ENCODE measurements at places on chromosomes 5 and 9.
A peak's percentile ranks its signal among the peaks of the same experiment; 100 is the strongest.

DNA sequence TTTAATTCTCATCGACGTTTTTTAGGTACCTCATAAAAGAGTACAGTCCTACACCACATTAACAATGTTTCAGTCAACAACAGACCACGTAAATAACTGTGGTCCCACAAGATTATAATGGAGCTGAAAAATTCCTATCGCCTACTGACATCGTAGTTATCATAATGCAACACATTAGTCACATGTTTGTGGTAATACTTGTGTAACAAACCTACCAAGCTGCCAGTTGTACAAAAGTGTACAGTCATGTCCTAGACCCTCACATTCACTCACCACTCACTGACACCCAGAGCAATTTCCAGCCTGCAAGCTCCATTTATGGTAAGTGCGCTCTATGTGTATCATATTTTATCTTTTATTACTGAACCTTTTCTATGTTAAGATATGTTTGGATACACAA is 16.8 kb downstream of the GNAQ start:
- H3K36me3 ChIP-seq, result no peaks in the 10 kb centered on the region
- H3K27ac ChIP-seq, result no peak overlapping the region
- DNase-seq, result no peak
- H3K27me3 ChIP-seq, result no peaks in the 10 kb centered on the region
- H3K4me1 ChIP-seq, result peaks cover 33% of the 10 kb centered on the region
- H3K4me3 ChIP-seq, result no peak overlapping the region

GRCh38 chr9:74672237-74672636 is 175.1 kb downstream of the RORB start:
- peaks cover 2% of the 10 kb centered on the region for H3K4me1 ChIP-seq
- no peak overlapping the region for H3K4me3 ChIP-seq
- no peaks in the 10 kb centered on the region for H3K36me3 ChIP-seq
- H3K27me3 ChIP-seq, result peaks cover 26% of the 10 kb centered on the region

DNA sequence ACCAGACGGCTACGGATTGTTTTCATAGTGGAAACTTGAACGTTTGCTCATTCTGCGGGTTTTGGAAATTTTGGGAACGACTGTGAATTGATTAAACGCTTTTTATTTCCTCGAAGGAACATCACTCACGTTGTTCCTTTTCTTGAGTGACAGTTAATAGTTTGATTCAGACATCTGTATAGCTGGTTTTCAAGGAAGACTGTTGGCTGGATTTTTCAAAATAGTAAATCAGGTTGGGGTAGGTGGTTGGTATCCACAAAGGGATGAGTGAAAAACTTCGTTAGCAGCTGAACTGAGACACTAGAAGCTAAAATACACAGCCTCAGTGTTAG is 1.1 kb downstream of the TGFBR1 start:
- H3K27ac ChIP-seq, result peak overlapping the region; percentile 83
- no peaks in the 10 kb centered on the region for H3K36me3 ChIP-seq
- DNase-seq, result no peak
- H3K4me1 ChIP-seq, result peaks cover 53% of the 10 kb centered on the region
- H3K4me3 ChIP-seq, result peak overlapping the region; percentile 89

DNA sequence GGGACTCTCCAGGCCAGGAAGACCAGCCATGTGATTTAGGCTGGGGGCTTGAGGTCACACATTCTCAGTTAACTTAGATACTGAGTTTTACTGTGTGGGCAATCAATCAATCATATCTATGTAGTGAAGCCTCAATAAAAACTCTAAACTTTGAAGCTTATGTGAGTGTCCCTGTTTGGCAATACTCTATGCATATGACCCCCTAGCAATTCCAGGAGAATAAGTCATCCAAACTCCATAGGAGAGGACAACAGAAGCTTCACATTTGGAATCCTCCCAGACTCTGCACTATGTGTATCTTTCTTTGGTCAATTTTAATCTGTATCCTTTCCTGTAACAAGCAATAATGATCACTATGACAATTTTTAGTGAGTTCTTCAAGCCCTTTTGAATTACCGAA is 216.8 kb upstream of the RGMB start:
- no peak for DNase-seq
- no peak overlapping the region for H3K4me3 ChIP-seq
- H3K27me3 ChIP-seq, result no peaks in the 10 kb centered on the region
- no peaks in the 10 kb centered on the region for H3K4me1 ChIP-seq

DNA sequence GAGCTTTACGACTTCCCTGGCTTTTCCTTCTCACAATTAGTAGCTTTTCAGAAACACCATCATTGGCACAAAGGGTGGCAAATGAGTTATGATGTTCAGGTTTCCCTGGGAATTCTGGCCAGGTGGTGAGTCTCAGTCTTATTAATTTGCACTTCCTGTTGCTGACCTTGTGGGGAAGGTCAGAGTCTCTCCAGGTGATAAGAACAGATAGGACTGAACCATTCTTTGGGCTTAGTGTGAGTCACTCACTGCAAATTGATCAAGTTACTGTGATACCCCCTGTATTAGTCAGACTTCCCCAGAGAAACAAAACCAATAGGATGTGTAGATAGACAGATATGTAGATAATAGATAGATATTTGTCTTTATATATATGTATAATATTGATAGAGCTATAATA is 53.8 kb upstream of the RANBP3L start:
- no peaks in the 10 kb centered on the region for H3K36me3 ChIP-seq
- peaks cover 2% of the 10 kb centered on the region for H3K4me1 ChIP-seq
- DNase-seq, result no peak
- H3K4me3 ChIP-seq, result no peak overlapping the region
- no peak overlapping the region for H3K27ac ChIP-seq
- H3K27me3 ChIP-seq, result peaks cover 5% of the 10 kb centered on the region

- peaks cover 59% of the 10 kb centered on the region for H3K27me3 ChIP-seq
- H3K36me3 ChIP-seq, result no peaks in the 10 kb centered on the region
- peaks cover 6% of the 10 kb centered on the region for H3K4me1 ChIP-seq
Measured at GRCh38 chr5:88659529-88660263, 223.3 kb downstream of the MEF2C start.

GRCh38 chr5:93874080-93874479 is 132.7 kb upstream of the POU5F2 start:
- peaks cover 8% of the 10 kb centered on the region for H3K36me3 ChIP-seq
- DNase-seq, result no peak
- no peak overlapping the region for H3K4me3 ChIP-seq
- peaks cover 2% of the 10 kb centered on the region for H3K4me1 ChIP-seq
- no peaks in the 10 kb centered on the region for H3K27me3 ChIP-seq

GRCh38 chr5:57993866-57994265 is 466.0 kb downstream of the PLK2 start:
- no peaks in the 10 kb centered on the region for H3K4me1 ChIP-seq
- H3K27me3 ChIP-seq, result peaks cover 28% of the 10 kb centered on the region
- H3K27ac ChIP-seq, result no peak overlapping the region
- no peak overlapping the region for H3K4me3 ChIP-seq
- no peaks in the 10 kb centered on the region for H3K36me3 ChIP-seq
- no peak for DNase-seq

DNA sequence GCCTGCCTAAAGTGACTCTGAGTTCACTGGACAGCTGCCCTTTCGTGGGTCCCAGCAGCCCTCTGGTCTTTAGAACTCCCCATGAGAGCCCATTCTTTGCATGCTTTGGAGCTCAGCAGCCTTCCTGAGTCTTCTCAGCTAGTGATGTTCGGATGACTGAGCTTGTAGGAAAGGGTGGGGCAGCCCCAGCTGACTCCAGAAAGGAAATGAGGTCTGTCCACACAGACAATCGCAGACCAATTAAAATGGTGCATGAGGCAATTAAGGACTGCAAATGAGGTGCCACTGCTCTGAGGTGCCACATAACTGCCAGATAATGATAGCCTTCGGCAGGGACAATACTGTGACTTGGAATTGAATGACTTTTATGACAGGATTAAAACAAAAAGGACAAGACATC is 25.4 kb upstream of the TOMM5 start:
- no peak for DNase-seq
- H3K4me3 ChIP-seq, result no peak overlapping the region
- peaks cover 2% of the 10 kb centered on the region for H3K36me3 ChIP-seq
- no peak overlapping the region for H3K27ac ChIP-seq
- H3K27me3 ChIP-seq, result peaks cover 34% of the 10 kb centered on the region

DNA sequence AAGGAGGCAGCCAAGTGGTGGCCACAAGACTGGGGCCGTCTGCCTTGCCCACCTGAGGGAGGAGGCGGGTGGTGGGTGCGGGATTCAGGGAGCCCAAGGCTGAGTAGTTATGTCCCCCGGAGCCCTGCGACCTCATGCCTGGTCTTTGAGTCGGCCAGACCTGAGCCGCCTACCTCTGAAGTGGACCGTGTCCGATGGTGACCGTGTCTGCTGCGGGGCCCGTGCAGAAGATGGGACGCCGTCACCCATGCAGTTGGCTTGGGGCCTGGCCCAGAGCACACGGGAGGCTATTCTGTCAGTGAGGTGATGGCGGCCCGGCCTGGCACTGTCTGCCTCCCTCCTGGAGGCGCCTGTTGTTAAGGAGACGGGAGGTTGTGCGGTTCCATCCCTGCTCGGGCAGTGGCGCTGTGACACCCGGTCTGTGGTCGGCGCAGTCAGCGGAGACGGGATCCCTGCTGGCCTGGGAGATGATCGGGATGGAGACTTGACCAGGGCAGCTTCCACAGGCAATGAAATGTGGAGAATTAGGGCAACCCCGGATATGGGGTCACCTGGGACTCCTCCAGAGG is 62.5 kb upstream of the FCN2 start:
- no peak overlapping the region for H3K4me3 ChIP-seq
- no peak overlapping the region for H3K27ac ChIP-seq
- H3K4me1 ChIP-seq, result no peaks in the 10 kb centered on the region
- no peak for DNase-seq
- peaks cover 5% of the 10 kb centered on the region for H3K27me3 ChIP-seq

- H3K27me3 ChIP-seq, result peaks cover 26% of the 10 kb centered on the region
- H3K36me3 ChIP-seq, result peaks cover 2% of the 10 kb centered on the region
- H3K4me1 ChIP-seq, result no peaks in the 10 kb centered on the region
- DNase-seq, result no peak
- H3K27ac ChIP-seq, result no peak overlapping the region
- no peak overlapping the region for H3K4me3 ChIP-seq
Measured at GRCh38 chr9:90343991-90344390, 298.6 kb downstream of the DIRAS2 start.

DNA sequence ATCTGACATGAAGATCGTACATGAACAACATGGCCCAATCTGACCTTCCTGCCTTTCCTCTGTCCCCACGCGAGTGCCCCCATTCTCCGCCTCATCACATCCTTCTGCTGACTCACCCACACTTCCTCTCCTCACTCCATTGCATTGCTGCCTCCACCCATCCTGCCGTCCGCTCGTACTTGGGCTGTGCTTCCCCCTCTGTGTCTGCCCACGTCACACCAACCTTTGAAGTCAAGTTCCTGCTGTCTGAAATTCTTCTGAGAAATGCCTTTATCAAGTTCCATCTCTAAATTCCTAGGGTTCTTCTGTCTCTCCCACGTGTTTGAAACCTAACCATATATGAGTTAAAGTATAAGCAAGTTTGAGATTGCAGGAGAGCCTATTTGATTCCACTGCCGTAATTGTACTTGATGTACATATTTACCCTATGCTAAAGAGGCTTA is 18.0 kb upstream of the STARD4 start:
- H3K36me3 ChIP-seq, result no peaks in the 10 kb centered on the region
- peak overlapping the region; percentile 92 for H3K27ac ChIP-seq
- peaks cover 8% of the 10 kb centered on the region for H3K4me1 ChIP-seq
- peak overlapping the region; percentile 71 for H3K4me3 ChIP-seq

DNA sequence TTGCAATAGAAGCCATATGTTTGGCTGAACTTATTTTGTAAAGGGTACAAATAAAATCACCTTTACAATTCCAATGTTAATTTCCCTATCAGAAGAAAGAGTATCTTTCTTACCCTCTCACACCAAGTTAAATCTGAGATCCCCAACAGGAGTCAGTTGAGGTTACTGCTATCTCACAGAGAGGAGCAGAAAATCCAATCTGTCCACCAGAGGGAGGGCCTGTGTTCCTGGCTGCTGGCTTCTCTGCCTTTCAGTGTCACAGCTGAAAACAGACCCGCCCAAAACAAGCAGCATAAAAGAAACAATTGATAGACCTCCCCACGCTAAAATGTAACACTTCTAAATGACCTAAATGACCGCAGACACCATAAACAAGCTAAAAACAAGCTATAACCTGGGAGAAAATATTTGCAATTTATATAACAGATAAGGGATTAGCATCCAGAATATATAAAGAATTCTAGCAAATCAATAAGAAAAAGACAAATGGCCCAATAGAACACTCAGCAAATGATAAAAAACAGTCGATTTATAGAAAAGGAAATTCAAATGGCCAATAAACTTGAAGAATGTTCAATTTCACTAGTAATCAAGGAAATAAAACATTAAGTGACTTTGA is 24.5 kb upstream of the MVB12B start:
- no peak overlapping the region for H3K27ac ChIP-seq
- no peak overlapping the region for H3K4me3 ChIP-seq
- H3K27me3 ChIP-seq, result peaks cover 20% of the 10 kb centered on the region
- no peak for DNase-seq
- H3K4me1 ChIP-seq, result peaks cover 8% of the 10 kb centered on the region

DNA sequence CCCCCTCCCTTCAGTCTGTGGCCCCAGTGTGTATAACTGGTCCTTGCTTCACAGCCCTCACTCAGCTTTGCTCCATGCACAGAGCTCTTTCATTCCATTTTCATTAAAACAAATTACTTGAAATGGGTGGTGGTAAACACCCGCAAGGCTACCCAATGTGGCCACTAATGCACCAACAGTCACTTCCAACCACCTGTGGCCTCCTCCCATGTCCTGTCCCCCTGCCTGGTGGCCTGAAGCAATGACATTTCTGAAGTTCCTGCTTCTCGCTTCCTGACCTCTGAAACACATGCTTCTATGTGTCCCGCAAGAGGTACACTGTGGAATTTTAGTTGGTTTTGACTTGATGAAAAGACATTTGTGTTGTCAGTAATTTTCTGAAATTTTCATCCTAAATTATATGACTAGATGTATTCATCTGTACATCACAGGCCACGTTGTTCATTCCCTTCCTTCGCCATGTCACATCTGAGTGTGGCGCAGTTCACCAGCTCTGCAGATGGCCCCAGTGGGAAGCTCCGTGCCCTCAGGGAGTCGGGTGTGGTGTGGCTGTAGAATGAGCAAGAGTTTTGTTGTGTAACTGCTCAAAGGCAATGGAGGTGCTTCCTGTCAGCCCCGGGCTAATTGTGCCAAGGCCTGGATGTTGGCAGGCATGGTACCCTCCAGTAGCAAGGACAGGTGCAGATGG is 9.6 kb downstream of the ROPN1L start:
- DNase-seq, result no peak
- peak overlapping the region; percentile 82 for H3K27ac ChIP-seq
- no peaks in the 10 kb centered on the region for H3K27me3 ChIP-seq
- H3K4me3 ChIP-seq, result no peak overlapping the region
- peaks cover 36% of the 10 kb centered on the region for H3K4me1 ChIP-seq

GRCh38 chr5:37619353-37619752 is 220.5 kb downstream of the GDNF start:
- no peak overlapping the region for H3K27ac ChIP-seq
- no peak for DNase-seq
- no peak overlapping the region for H3K4me3 ChIP-seq
- peaks cover 11% of the 10 kb centered on the region for H3K36me3 ChIP-seq
